Omental fat pad (tissue), 4 donors: ENCODE measurements at places on chromosomes 16 and 17. TPM values are rescaled to one million over a fixed set of nuclear protein-coding genes. Genes with fewer than 3 reads are reported as not detected.

KRTAP3-1 gene
- not detected for total RNA-seq

GRCh38 chr17:81815646-81815986, 11.7 kb downstream of the GCGR start:
- DNase-seq: no peak

DNA sequence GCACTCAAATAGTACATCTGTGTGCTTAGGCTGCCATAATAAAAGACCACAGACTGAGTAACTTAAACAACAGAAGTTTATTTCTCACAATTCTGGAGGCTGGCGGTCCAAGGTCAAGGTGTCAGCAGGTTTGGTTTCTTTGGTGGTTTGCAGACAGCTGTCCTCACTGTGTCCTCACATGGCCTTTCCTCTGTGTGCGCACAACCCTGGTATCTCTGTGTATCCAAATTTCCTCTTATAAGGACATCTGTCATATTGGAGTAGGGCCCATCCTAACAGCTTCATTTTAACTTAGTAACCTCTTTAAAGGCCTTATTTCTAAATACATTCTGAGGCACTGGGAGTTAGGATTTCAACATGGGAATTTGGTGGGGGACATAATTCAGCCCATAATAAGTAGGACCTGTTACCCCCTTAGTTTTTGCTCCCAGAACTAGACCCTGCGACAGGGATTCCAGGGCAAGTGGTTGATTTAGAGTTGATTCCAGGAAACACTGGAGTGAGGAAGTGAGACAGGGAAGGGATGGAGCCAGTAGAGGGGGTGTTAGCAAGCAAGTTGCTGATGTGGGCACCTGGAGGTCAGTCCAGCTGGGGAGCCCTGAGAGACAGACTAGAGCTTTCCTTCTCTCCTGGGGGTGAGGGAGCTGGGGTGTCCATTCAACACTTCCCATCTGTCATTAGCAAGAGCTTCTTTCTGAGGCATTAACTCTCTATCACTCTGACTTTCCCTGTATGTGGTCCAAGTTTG, 10.9 kb upstream of the ALKBH5 start:
- no peak for DNase-seq

DNA sequence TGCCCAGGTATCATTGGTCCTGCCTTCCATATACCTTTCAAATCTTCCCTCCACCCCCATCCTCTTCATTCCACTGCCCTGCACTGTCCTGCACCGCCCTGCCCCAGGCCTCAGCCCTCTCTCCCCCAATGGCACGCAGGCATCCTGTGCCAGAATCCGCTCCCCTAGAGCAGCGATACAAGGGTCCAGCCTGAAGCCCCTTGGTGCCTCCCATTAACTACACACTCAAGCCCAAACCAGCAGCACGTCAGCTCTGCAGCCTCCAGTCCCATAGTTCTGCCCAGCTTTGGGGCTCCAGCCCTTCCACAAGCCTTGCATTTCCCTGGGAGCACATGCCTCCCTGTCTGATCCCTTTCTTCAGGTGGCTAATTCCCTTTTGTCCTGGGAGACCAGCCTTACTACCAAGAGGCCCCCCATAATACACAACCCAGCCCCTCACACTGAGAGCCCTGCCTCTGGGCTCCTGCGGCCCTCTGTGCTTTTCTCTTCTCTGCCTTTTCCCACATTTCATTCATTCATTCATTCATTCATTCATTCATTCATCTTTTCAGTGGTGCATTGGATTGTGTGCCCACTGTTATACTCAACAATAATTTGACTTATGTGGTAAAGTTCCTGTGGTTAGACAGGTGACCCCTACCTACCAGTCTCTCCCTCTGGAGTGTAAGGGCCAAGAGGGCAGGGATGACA, 26.8 kb upstream of the DLX3 start:
- DNase-seq: no peak

DNA sequence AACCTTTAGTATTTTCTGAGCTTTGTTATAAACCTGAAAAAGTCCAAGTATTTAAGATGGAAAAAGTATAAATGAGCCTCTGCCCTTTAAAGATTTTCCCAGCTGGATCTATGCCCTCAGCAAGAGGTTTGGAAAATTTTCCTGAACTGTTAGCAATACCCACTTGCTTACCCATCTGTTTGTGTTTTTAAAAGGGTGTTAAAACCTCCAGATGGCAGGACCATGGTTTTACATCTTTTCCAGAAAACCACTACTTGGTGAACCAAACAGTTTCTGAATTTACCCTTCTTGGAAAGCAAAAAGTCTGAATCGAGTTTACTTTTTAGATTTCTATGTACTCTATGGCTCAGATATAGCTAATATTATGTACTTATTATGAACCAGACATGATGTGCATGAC, 719 bp downstream of the PMFBP1 start:
- no peak for DNase-seq
